CD4-positive, alpha-beta T cell treated with Interleukin-17A for 4 hours (primary cell): ENCODE measurements at places on chromosomes 1 and 21.

GRCh38 chr1:79375352-79375751, 368.8 kb upstream of the ADGRL4 start:
- DNase-seq, result no peak

DNA sequence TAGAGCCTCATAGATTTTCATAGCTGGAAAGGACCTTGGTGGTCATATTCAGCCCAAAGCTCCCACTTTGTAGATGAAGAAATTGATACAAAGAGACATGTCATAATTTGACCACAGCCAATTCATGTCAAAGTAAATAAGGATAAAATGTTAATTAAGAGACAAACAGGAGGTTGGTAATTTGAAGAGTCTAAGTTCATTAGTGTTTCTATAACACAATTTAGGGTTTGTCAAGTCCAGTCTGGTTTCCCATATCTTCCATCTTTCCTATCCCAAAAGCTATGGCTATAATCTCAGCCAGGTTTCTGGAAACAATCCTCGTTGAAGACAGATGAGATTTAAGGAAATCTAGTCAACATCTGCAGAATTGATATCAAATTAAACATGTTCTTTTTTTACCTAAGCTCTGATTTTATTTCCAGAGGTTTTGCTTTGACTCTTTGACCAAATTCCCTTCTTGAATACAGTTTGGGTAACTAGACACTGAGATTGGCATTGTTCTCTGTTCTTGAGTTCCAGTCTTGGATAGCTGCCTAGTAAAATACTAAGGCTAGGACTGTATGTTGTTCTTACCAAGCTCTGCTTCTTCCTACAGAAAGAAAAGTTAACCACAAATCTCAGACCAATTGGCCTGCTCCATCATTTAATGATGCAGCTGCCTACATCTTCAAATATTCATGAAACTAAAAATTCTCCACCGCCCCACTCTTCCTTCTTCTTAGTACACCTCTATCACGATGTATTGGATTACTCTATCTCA, 62.0 kb downstream of the SLC44A5 start:
- DNase-seq, result no peak

- no peak for DNase-seq
Measured at GRCh38 chr1:7592120-7592798, 178.8 kb upstream of the VAMP3 start.

DNA sequence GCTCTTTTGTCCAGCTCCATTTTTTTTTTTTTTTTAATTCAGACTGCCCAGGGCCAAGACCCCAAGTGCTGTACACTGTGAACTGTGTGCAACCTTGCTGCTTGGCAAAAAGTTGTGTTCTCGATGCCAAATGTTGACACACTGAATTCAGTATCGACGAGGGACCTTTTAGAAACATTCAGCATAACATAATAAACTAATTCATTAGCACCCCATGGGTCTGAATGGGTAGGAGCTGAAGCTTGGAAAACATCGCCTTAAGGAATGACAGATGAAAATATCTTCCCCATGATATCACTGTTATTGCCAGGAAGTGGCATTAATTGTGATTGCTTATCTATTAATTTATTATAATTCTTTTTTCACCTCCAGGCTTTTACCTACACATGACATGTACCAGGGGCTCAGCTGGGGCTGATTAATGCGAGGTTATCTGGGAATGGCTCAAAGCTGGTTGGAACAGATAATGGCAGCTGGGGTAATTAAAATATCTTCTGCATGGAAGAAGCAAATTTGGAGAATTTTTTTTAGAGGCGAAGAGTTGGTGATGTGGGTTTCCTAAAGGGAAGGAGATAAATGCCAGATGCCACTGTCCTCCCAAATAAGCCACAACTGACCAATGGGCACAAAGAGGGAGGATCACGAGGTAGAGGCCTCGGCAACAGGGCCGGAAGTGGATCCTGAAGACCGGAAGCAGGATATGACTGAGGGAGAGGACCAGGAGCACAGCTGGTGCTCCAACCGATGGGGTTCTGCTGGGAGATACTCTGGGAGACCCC, 169.3 kb downstream of the GRIK3 start:
- no peak for DNase-seq

GRCh38 chr1:246492611-246493245, 14.4 kb downstream of the SMYD3 start:
- peak; percentile 46 for DNase-seq

DNA sequence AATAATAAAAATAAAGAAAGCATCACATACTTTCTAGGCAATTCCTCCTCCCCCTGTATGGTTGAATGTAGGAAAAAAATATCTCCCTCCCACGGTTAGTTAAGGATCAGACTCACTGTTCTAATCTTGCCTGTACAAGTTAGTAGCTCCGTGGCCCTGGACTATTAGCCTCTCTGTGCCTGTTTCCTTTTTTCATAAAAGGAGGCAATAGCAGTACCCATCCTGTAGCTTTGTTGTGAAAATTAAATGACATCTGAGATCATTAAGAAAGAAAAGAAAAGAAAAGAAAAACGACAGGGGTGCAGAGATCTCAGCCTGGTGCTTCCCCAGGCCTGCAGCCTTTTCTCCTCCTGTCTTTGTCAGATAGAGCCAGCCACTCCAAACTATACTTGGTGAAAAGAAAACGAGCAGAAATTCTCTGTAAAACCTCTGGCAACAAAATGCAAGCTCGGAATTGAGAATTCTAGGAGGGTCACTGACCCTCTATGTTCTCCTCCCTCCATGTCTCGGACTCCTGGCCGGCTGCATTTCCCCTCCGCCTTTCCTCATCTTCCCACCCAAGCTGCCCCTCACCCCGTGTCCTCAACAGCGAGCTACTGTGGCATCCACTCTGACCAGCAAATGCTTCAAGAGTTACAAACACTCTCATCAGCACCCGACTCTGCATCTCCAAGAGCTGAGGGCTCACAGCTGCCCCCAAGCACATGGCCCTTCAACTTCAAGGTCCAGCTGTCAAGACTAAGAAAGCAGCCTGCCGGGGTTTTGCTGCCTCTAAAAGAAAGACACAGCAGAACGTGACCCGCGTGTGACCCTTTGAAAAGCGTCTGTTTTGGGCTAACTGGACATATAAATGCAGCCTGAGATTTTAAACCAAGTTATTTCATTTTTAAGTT, 13.6 kb downstream of the RIPK4 start:
- DNase-seq, result no peak

DNA sequence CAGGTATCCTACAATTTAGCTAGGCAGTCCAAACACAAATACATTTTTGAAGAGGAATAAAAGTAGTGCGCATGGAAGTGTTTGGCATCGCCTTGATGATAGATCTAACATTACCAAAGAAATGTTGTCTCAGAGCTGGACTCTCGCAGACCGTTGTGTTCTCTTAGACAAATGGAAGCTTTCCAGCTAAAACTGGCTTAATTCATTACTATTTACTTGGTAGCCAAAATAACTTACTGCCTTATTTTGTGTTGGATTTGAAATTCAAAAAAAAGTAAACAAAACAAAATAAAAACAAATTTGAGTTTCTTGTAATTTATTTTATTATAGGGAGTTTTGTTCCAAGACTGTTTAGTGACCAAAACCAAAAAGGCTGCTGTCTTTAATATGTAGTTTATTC, 51.6 kb downstream of the PDE4B start:
- no peak for DNase-seq

DNA sequence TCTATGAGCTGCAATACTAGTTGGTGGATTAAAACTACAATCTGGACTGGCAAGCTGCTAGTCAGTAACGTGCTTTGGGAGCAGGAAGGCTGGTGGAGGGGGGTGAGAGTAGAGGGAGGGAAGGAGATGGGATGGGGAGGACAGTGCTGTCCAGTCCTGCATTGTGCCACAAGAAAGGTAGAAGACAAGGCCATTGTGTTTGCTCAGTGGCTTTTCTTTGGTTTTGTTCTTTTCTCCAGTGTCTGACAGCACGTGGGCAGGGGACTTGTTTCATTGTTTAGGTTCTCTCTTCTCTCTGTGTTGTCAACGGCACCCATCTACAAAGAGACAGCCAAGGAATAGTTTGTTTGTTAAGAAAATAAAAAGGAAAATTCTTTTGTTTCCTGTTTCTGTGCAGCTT, 362.8 kb upstream of the PLXNA2 start:
- DNase-seq, result no peak

DNA sequence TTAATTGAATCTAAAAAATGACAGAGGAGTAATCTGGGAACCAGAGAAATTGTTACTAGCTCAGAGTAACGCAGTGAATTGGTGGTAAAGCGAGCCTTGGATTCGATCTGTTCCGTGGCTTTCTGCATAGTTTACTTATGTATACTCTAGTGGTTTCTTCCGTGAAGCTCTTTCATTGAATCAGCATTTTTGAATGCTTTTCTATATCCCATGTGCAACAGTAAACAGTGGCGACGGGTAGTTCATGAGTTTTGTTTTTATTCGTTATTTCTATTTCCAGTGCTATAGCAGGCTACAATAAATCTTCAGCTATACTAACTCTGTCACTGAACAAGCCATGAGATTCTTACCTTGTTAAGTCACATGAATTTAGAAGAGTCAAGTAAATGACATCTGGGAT, 14.5 kb upstream of the MAP3K7CL start:
- no peak for DNase-seq
